ENCODE measurements at places on chromosomes 2 and 18. TPM values are rescaled to one million over a fixed set of nuclear protein-coding genes. Genes with fewer than 3 reads are reported as not detected.

The MARCO gene
- 0.57 TPM for total RNA-seq

The PSMG2 gene
- 78.6 TPM for total RNA-seq

The HOXD13 gene
- total RNA-seq = 11.8 TPM

The ANKRD30B gene
- not detected for total RNA-seq

The GATA6 gene
- 49.0 TPM for total RNA-seq

The SGPP2 gene
- 3.7 TPM for total RNA-seq

The GDF7 gene
- 3.3 TPM for total RNA-seq

The LINC00305 gene
- not detected for total RNA-seq

- DNase-seq = no peak
- H3K36me3 ChIP-seq = no peaks in the 10 kb centered on the region
- no peaks in the 10 kb centered on the region for H3K4me1 ChIP-seq
- H3K27me3 ChIP-seq = peaks cover 20% of the 10 kb centered on the region
- H3K27ac ChIP-seq = no peak overlapping the region
Observed at GRCh38 chr18:79782566-79783308, 15.0 kb upstream of the KCNG2 start.

GRCh38 chr2:237662671-237663093, 35.3 kb downstream of the LRRFIP1 start:
- no peaks in the 10 kb centered on the region for H3K27me3 ChIP-seq
- no peak overlapping the region for H3K4me3 ChIP-seq
- no peaks in the 10 kb centered on the region for H3K36me3 ChIP-seq
- H3K27ac ChIP-seq = peak overlapping the region; percentile 71
- H3K4me1 ChIP-seq = peaks cover 20% of the 10 kb centered on the region
- DNase-seq = peak; percentile 98

GRCh38 chr2:32249731-32250236, 14.9 kb downstream of the NLRC4 start:
- H3K36me3 ChIP-seq = no peaks in the 10 kb centered on the region
- H3K4me3 ChIP-seq = no peak overlapping the region
- no peak for DNase-seq
- H3K4me1 ChIP-seq = peaks cover 4% of the 10 kb centered on the region
- no peak overlapping the region for H3K27ac ChIP-seq

- no peak overlapping the region for H3K4me3 ChIP-seq
- no peaks in the 10 kb centered on the region for H3K27me3 ChIP-seq
- no peaks in the 10 kb centered on the region for H3K36me3 ChIP-seq
- no peak for DNase-seq
Observed at GRCh38 chr2:9137379-9138150, 69.0 kb upstream of the ASAP2 start.

DNA sequence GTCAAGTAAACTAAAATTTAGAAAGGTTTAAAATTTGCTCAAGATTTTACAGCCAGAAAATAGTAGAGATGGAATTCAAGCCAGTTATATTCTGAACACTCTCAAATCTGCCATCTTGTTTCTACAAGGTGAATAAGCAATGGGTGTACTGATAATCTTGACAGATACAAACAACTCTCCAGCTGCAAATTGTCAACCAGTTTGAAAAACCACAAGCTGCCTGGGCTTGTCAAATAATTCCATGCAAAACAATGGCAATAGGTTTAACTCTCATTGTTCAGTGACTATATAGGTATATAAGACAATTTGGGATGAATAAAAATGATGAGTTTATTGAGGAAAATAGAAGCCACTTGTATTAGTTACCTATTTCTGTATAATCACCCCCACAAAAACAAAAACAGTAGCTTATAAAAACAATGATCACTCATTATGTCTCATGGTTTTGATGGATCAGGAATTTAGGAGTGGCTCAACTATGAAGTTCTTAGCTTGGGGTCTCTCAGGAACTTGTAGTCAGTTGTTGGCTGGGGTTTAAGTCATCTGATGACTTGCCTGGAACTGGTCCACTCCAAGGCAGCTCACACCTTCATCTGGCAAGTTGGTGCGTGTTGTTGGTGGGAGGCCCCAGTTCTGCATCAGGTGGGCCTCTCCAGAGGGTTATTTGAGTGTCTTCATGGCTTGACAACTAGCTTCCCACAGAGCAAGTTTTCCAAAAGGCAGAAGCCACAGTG, 12.6 kb upstream of the EVA1A start:
- DNase-seq = no peak
- no peak overlapping the region for H3K4me3 ChIP-seq
- no peaks in the 10 kb centered on the region for H3K27me3 ChIP-seq

GRCh38 chr2:144890828-144891227, 370.9 kb upstream of the ZEB2 start:
- H3K36me3 ChIP-seq = no peaks in the 10 kb centered on the region
- H3K4me3 ChIP-seq = no peak overlapping the region
- H3K27ac ChIP-seq = no peak overlapping the region

GRCh38 chr18:62682371-62682770, 33.0 kb upstream of the PHLPP1 start:
- no peaks in the 10 kb centered on the region for H3K36me3 ChIP-seq
- H3K4me1 ChIP-seq = no peaks in the 10 kb centered on the region
- H3K4me3 ChIP-seq = no peak overlapping the region
- no peak overlapping the region for H3K27ac ChIP-seq
- no peak for DNase-seq
- no peaks in the 10 kb centered on the region for H3K27me3 ChIP-seq

DNA sequence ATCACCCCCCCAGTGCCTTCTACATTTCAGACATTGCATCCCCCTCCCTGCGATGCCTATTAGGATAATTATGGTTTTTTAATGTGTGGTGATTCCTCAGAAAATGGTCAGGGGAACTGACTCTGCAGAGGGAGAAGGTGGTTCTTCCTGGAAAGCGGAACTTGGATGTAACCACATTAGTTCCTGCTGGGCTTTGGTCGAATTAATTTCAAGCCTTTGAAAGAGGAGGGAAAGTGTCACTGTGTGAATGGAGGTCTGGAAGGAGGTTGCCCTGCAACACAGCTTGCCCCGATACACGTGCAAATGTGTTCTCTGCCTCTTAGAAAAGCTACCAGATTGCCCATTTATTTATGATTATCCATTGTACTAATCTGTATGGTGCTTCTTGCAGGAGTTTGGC, 63.2 kb upstream of the TPO start:
- no peak for DNase-seq
- no peak overlapping the region for H3K27ac ChIP-seq
- no peaks in the 10 kb centered on the region for H3K27me3 ChIP-seq
- no peaks in the 10 kb centered on the region for H3K4me1 ChIP-seq
- H3K36me3 ChIP-seq = no peaks in the 10 kb centered on the region

DNA sequence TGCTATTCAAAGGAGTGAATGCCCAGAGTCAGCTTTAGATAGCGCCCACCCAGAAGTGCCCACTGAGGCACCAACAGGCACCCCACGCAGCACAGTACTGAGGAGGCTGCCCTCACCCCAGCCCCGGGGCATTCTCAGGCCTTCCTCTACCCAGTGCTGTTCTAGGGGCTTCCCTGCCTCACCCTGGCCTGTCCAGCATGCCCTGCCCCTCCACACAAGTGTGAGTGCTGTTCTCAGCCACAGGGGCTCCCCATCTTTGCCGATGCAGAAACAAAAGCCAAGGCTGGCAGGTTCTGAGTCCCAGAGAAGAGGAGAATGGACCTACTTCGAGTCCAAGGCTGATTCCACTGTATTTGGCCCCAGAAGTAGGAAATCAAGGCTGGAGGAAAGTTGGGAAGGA, 15.8 kb downstream of the BIN1 start:
- no peak overlapping the region for H3K27ac ChIP-seq
- H3K36me3 ChIP-seq = no peaks in the 10 kb centered on the region
- no peak for DNase-seq
- peaks cover 11% of the 10 kb centered on the region for H3K4me1 ChIP-seq
- no peaks in the 10 kb centered on the region for H3K27me3 ChIP-seq

All from prostate gland (tissue), 2 donors.